ENCODE measurements at places on chromosomes 1 and 21. TPM values are rescaled to one million over a fixed set of nuclear protein-coding genes. Genes with fewer than 3 reads are reported as not detected.

Gene TSTD1
- 23.6 TPM for polyA plus RNA-seq

DNA sequence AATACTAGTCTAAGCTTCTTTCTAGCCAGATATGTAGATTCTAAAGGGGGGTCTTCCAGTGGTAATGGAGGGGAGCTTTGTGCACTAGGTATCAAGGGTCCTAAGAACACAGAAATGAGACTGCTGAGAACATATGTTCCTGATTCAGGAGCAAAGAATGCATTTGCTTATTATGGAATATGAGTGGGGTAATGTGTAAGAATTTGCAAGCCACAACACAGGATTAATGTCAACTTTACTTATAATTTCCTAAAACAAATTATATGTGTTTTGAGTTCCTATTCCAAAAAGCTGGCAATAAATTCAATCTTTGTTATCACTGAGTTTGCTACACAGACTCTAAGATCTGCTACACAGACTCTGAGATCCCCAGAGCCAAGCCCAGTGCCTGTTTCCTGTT, 357.0 kb upstream of the PTBP2 start:
- no peak for DNase-seq

Gene VASH2
- 41.0 TPM for polyA plus RNA-seq

Gene KRTAP21-2
- not detected for polyA plus RNA-seq

Gene CELA3B
- not detected for polyA plus RNA-seq

- DNase-seq = no peak
Observed at GRCh38 chr1:20403423-20404145, 82.4 kb downstream of the CAMK2N1 start.

Gene OLIG2
- not detected for polyA plus RNA-seq

Gene FAM151A
- polyA plus RNA-seq = 0.34 TPM

DNA sequence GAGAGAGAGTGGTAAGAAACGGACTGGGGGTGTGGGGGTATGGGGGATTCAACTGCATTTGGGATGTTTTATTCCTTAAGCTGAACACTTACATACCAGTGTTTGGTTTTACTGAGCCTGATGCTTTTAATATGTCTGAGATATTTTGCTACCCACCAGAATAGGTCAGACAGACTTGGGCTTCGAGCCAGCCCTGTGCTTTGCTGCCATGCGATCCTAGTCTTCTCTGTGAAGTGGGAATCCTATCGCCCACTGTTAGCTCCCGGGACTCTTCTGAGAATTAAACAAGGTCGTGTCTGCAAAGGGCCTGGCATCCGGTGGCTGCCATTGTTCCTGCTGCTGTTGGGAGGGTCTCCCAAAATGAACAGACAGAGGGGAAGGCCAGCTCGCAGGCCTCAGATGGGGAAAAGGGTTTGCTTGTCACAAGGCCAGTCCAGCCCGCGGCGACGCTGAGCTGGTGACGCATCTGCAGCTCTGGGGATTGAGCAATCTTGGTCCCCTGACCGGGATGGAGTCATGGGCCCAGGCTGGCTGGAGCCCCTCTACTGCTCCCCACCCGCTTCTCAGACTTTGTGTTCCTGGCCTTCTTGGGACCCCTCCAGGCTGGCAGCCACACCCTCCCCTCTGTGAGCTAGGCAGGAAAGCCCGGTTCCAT, 26.9 kb upstream of the ECE1 start:
- DNase-seq = no peak

Gene LHX4
- 1.4 TPM for polyA plus RNA-seq

- no peak for DNase-seq
Observed at GRCh38 chr21:28447462-28447861, 545.2 kb downstream of the LTN1 start.

Gene NCSTN
- polyA plus RNA-seq = 95.4 TPM

- DNase-seq = no peak
Observed at GRCh38 chr1:106831511-106831910, 225.0 kb upstream of the PRMT6 start.

DNA sequence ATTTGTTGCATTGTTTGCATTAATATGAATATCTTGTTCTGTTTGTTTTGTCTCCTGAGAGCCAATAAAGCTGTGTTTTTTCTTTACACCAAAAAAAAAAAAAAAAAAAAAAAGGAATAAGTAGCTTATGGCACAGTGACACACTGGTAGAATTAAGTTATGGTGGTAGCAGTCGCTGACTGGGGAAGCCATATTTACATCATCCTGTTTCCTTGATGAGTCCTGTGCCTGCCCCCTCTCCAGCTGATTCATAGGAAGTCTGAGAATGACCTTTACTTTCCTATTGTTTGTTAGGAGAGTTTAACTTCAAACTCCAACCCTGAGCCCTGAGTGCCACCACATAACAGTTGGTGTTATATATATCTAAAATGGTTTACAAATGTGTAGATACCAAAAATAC, 62.2 kb downstream of the OBSCN start:
- DNase-seq = no peak

Gene ACKR1
- polyA plus RNA-seq = 3.0 TPM

Gene ZSCAN20
- 2.4 TPM for polyA plus RNA-seq

- DNase-seq = no peak
Observed at GRCh38 chr1:54371942-54372275, 34.3 kb downstream of the SSBP3 start.

Gene PSMG1
- 33.5 TPM for polyA plus RNA-seq

DNA sequence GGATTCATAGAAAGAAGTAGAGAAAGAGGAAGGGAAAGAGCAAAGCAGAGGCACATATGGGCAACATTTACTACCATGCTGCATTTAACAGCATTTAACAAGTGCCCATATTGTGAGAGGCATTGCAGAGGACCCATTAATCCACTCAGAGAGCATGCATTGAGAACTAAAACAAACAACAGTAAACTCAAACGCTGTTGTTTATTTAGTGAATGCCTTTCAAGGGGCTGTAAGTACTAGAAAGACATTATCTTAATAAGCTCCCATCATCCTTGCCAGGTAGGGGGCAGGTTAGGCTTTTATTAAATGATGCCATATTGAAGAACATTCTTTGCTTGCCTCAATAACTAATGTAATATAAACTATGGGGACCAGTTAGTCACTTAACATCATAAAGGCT, 254.3 kb upstream of the DAB1 start:
- DNase-seq = no peak

DNA sequence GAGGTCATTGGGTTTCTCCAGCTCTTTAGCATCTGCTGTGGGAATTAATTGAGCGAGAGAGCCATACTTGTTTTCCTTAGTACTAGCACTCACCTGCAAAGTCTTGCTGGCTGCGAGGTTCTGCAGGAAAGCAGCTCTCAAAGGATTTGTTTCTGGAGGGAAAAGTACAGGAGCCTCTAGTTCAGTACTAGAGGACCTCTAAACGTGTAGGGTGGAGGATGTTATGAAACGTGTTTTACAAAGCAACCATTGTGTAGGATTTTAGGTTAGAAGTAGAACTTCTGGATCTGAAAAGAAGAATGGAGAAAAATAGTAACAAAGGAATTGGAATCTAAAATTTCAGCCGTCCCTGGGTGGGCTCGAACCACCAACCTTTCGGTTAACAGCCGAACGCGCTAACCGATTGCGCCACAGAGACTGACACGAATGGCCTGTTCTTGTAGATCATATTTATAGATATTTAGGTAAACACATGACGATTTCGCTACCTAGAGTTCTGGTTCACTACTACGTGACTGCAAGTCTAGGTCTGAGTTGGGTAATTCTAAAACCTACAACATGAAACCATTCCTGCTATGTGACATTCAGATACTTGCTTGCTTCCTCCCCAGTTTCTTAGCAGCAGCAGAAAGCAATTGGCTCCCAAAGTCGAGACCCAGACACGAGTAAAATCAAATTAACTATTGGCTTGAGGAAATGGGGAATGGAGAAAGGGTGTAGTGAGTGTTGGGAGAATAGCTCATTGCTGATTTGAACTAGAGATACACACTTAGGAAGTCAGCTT, 60.2 kb upstream of the CFAP126 start:
- no peak for DNase-seq

DNA sequence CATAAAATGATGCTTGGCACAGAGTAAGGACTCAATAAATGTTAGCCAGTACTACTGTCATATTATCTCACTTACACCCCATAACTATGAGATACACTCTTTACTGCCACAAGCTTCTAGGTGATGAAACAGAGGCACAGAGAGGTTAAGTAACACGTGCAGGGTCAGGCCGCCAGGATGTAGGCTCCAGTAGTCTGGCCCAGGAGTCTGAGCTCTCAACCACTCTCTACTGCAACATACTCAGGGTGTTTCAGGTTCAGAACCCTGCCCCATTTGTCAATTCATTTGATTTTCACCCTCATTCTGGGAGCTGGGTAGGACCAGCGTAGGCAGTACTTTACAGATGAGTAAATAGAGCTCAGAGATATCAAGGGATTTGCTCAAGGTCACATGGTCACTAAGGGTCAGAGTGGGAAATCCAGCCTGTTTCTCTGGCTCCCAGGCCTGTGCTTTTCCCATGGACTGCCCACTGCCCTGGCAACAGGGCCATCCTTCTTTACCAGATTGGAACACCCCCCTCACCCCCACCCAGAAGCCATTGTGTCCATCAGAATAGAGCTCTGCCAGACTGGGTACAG, 21.2 kb downstream of the IQGAP3 start:
- no peak for DNase-seq

GRCh38 chr1:76496871-76497270, 370.4 kb upstream of the ST6GALNAC5 start:
- no peak for DNase-seq

DNA sequence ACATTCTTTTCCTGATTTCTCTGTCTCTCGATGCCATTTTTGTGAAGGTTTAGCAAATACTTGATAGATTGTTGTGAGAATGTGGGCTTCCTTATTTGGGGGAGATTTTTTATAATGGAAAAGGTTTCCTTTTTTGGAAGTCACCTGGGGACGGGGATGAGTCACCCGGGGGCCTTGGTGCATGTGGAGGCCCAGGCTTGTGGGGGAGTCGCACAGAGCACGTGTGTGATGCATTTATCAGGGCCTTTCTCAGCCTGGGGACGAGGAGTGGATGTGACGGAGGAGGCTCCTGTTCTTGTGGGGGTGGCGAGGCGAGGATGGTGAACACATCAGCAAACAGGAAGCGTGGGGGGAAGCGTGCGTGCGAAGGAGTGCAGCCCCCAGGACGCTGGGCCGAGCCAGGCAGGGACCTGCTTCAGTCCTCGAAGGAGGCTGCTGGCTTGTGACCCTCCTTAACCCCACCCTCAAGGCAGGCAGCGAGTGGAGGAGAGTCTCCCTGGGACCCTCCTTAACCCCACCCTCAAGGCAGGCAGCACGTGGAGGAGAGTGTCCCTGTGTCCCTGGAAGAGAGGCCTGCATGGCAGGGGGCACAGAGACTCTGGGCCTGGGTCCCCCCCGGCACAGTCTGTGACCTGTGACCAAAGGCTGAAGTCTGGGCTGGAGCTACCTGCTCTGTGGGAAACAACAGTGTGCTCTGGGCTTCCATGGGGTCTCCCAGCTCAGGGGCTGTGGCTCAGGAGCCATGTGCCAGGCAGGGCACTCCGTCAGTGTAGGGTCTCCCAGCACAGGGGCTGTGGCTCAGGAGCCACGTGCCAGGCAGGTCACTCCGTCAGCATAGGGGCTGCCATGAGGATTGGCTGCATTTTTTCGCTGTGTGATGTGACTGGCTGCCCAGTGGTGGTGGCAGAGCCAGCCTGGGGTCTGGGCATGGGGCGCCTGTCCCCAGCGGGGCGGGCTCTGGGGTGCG, 57.2 kb downstream of the AGPAT3 start:
- DNase-seq = no peak

- DNase-seq = no peak
Observed at GRCh38 chr1:108843390-108844137, 13.3 kb downstream of the AKNAD1 start.

GRCh38 chr1:110119843-110120242, 7.6 kb downstream of the UBL4B start:
- no peak for DNase-seq

DNA sequence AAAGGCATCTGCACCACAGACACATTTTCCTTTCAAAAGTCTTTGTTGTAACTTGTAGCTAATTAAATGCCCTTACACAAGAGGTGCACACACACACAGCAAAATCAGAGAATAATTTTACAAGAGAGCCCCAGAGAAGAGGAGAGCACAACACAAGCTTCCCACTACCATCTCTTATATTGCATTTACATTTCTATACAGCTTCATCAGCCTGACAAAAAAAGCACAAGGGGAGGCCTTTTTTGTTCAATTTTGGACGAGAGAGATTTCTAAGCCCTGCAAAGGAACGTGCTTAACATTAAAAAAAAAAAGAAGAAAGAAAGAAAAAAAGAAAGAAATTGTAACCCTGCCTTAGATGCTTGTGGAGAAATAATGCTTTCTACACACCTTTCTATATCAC, 17.1 kb upstream of the ESRRG start:
- no peak for DNase-seq

Gene PDC
- 0.54 TPM for polyA plus RNA-seq

DNA sequence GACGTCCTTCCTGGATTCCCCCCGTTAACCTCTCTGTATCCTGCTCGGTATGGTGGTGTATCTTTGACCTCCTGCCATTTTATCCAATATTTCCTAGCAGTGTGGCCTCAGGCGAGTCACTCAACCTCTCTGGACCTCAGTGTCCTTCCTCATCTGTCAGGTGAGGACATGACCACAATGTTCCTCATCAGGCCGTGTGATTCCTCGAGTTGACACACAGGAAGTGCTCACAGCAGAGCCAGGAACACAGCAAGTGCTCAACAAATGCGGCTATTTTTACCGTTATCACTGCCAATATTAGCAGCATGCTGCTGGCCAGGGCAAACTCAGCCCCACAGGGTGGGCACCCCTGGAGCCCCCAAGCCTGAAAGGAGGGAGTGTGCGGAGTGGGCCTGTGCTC, 450.2 kb downstream of the KIF26B start:
- DNase-seq = no peak

DNA sequence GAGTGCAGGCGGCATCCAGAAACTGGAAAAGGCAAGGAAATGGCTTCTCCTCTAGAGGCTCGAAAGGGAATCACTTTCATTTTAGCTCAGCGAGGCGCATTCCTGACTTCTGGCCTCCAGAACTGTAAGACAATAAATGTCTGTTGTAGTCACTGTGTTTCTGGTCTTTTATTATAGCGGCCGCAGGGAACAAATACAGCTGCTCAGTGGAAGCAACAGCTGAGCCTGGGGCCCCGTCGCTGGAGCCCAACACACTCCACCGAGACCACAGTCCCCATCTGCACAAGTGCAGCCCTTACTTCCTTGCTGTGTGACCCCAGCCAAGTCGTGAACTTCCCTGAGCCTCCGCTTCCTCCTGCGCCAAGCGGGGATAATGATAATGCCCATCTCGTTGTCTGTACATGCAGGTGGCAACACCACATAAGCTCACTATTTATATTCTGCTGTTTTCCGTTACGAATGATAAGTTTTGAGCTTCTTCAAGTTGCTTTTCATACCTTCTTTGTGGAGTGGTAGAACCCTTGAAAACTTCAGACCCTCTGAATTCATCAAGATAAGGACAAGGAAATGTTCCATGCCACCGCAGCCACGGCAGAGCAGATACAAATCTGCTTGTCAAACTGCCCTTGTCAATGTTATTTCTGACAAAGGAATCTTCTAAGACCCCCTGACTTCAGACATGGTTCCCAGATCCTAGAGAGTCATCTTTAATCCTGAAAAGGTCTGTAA, 3.2 kb upstream of the LAPTM5 start:
- DNase-seq = no peak

- DNase-seq = no peak
Observed at GRCh38 chr1:204327359-204327758, 32.4 kb downstream of the PLEKHA6 start.

- no peak for DNase-seq
Observed at GRCh38 chr1:101198842-101199636, 37.8 kb upstream of the S1PR1 start.

Gene NKAIN1
- polyA plus RNA-seq = 1.3 TPM

GRCh38 chr1:24830680-24831272, 85.5 kb downstream of the CLIC4 start:
- peak; percentile 59 for DNase-seq

- no peak for DNase-seq
Observed at GRCh38 chr1:37181425-37181824, 147.1 kb upstream of the GRIK3 start.
